Naive thymus-derived CD4-positive, alpha-beta T cell (primary cell): ENCODE measurements at places on chromosomes 12 and 14. TPM values are rescaled to one million over a fixed set of nuclear protein-coding genes. Genes with fewer than 3 reads are reported as not detected.

Gene PTPRR
- total RNA-seq = not detected

Gene ELK3
- 52.3 TPM for total RNA-seq

Gene HOXC12
- not detected for total RNA-seq

Gene POC1B
- total RNA-seq = 24.7 TPM
